ENCODE measurements at places on chromosomes 6 and 20. TPM values are rescaled to one million over a fixed set of nuclear protein-coding genes. Genes with fewer than 3 reads are reported as not detected.

DNA sequence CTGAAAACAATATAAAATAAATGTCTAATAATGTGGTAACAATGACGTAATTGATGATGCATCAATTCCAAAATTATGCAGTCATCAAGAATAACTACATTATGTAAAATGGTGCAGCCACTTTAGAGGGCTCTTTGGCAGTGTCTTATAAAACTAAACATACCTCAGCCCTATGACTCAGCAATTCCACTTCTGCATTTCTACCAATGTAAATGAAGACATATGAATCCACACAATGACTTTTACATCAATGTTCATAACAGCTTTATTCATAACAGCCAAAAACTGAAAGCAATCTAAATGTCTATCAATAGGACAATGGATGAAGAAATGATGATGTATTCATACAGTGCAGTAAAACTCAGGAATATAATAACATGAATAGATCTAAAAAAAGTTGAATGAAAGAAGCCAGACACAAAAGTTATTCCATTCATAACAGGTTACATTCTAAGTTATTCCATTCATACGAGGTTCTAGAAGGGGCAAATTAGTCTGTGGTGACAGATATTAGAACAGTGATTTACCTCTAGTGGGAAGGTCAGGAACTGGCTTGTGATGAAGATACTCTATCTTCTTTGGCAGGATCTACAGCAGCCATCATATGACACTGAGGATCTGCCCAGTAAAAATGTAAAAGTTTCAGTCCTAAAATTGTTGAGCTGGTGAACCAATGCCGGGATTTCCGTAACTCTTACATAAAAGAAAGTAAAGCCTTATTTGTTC lies 396.1 kb downstream of the PLCB1 start:
- no peak for DNase-seq
- H3K4me3 ChIP-seq: no peak overlapping the region
- H3K27ac ChIP-seq: no peak overlapping the region
- H3K27me3 ChIP-seq: no peaks in the 10 kb centered on the region

DNA sequence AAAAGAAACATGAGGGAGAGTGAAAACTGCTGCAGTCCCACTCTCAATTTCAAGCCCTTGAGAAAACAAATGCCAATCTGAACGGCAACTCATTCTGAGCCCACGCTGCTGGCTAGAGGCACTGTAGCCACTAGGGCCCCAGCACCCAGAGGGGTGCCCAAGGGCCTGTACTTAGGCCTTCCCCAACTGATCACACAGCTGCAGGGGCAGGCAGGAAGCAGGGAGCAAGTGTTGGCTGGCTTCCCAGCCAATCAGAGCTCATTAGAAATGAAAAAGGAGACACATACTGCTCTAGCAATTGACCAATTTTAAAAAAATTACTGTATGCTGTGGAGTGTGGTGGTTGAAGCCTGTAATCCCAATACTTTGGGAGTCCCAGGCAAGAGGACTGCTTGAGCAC lies 3.7 kb upstream of the BEND3 start:
- H3K4me3 ChIP-seq: no peak overlapping the region
- H3K27ac ChIP-seq: no peak overlapping the region
- peaks cover 12% of the 10 kb centered on the region for H3K4me1 ChIP-seq

DNA sequence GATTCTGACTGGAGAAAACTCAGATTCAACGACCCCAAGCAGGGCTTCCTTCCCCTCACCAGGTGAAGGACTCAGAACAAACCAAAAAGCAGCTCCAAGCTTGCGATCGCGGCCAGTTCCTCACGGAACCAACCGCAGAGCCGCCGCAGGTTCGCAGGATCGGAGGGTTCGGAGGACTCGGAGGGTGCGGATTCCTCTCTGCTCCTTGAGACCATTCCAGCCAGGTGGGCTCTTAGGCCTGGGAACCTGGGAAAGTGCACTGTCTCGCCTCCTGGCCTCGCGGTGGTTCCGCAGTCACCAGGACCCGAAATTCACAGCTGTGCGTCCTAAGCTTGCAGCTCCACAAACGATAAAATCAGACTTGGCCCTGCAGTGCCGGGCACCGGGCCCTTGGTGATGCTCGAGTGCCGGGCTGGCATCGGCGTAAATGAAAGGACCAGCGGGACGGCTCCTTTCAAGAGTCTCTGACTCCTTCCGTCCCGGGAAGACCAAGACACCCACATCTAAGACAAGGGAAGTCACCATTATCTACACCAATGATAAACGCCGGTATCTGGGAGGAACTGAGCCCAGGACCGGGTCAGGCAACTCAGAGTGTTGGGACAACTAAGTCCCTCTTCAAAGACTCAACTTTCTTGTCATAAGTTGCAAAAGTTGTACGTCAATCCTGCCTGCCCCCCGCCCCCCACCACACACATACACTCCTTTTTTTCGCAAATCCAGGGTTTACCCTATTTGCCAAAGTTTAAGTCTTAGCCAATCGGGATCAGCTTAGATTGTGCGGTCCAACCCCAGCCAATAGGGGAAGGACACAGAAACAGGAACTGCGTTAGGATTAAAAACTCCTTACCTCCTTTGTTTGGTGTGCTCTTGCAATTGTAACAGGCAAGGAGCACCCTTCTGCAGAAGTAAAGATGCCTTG lies 69.8 kb upstream of the PRSS16 start:
- no peaks in the 10 kb centered on the region for H3K36me3 ChIP-seq

- H3K4me3 ChIP-seq: no peak overlapping the region
- DNase-seq: no peak
- peaks cover 3% of the 10 kb centered on the region for H3K4me1 ChIP-seq
- H3K36me3 ChIP-seq: no peaks in the 10 kb centered on the region
- H3K27ac ChIP-seq: no peak overlapping the region
- no peaks in the 10 kb centered on the region for H3K27me3 ChIP-seq
Measured at GRCh38 chr20:37354210-37355195, 8.6 kb downstream of the SRC start.

KHDC1L gene
- not detected for total RNA-seq

RFX6 gene
- total RNA-seq: not detected

PRRT1 gene
- 5.6 TPM for total RNA-seq

DDX27 gene
- total RNA-seq: 65.2 TPM
